Nucleus accumbens (tissue), 56 donors: ENCODE measurements at places on chromosomes 11 and 22.

GRCh38 chr22:41184679-41185078, 20.4 kb upstream of the L3MBTL2 start:
- no peak for DNase-seq

DNA sequence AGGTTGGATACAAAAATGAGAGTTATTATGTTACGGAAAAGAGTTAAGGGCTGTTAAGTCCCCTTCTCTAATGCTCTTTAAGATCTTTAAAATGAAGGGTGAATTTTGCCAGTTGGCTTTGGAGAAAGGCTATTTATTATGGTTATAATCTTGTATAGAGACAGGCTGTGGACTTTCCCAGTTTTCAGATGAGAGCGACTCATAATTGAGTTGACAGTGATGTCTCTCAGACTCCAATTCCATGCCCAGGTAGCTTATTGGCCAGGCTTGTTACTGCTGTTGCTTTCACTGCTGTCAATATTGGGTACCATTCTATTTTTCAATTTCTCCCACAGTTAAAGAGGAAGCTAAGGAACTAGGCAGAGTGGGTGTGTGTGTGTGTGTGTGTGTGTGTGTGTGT, 13.1 kb downstream of the ENDOD1 start:
- DNase-seq: no peak

DNA sequence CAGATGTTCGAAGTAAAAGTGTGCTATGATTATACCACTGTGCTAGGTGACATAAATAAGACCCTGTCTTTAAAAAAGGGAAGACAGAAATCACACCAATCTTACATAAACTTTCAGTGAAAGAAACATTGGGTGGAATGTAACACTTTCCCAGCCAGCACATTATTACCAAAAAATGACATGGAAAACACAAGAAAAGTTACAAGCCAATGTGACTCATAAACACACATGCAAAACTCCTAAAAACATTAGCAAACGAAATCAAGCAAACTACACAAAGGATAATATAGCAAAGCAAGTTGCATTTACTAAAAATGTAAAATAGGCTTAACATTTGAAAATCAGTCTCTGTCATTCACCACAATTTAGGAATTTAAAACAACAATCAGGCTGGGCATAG, 47.0 kb downstream of the SBF2 start:
- DNase-seq: no peak

GRCh38 chr22:16827506-16827905, 2.3 kb upstream of the XKR3 start:
- no peak for DNase-seq

DNA sequence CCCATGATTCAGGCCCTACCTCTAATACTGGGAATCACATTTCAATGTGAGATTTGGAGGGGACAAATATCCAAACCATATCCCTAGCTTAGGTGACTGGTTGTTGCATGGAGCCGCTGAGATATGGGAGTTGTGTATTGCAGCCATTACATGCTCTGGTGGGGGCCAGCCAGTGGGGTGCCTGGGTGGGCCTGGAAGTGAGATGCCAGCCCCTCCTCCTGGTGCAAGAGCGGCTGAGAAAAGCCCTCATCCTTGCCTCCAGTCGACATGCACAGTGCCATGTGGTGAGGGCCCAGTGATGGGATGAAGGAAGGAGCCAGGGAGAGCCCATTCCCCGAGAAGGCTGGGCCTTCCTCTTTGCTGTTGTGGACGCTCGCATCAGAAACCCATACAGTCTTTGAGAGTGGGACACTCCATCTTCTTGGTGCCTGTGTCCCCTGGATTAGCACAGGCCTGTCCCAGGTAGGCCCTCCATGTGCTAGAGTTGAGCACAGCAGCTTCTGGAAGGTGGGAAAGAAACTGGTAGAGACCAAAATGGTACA, 1043.0 kb downstream of the TBC1D22A start:
- no peak for DNase-seq

GRCh38 chr11:34206407-34207300, 101.2 kb downstream of the NAT10 start:
- no peak for DNase-seq

- DNase-seq: no peak
Measured at GRCh38 chr22:31995046-31995445, 48.0 kb upstream of the SLC5A1 start.

- no peak for DNase-seq
Measured at GRCh38 chr11:82046778-82047177, 686.9 kb downstream of the FAM181B start.

DNA sequence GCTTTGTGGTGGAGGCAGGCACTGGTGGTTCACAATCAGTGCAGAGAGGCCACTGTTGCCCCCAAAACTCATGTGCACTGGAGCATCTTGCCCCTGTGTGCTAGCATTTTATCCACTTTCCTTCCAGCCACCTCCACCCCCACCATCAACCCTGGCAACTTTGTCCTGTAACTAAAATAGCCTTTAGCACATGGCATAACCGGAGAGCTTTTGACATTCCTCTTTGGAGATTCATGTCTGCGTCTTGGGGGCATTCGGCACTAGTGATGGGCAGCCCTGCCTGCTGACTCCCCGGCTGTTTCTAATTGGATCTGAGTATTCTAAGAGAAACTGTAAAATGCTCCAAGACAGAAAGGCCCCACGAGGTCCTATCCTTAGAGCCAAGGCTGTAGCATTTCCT, 15.8 kb downstream of the SHISA8 start:
- DNase-seq: no peak

DNA sequence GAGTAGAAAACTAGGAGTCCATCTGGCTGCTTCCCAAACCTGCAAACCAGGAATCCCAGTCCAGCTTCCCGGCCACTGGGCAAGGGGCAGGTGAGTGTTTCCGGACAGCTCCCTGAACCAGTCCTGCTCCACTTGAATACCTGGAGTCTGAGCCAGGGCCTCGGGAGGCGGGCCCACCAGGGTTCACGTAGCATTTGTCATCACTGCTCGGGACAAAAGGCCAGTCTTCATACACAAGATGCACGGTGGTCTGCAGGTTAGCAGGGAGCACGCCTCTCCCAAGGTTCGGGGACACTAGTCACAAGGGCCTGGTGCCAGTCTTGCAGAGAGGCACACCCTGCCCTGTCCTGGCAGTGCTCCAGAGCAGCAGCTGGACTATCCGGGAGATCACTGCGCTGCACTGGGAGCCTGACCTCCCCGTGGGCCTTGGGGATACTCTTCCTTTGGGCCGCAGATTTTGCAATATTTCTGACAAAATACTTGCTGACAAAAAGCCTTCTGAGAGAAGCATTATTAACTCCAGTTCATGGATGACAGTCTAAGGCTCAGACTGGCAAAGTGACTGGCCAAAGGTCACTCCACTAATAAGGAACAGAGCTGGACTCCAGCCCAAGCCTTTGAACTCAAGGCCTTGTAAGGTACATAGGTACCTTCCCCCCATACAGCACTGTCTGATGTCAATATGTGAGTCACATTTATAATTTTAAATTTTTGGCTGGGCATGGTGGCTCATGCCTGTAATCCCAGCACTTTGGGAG, 25.1 kb downstream of the CD6 start:
- DNase-seq: no peak

DNA sequence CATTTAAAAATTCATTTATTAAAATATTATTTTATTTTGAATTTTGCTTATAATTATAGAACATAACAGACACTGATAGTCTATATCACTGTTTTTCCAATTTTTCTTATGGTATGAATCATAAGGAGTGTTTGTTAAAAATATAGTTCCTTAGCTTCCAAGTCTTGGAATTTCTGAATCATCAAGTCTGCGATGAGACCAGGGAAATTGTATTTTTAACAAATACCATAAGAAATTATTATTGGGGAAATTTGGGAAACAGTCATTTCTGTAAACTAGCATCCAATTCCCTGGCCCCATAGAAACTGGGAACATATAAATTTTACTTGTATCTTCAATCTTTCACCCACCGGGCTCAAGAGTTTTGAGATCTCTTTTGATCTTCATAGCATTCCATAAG, 38.0 kb upstream of the PICALM start:
- DNase-seq: no peak

DNA sequence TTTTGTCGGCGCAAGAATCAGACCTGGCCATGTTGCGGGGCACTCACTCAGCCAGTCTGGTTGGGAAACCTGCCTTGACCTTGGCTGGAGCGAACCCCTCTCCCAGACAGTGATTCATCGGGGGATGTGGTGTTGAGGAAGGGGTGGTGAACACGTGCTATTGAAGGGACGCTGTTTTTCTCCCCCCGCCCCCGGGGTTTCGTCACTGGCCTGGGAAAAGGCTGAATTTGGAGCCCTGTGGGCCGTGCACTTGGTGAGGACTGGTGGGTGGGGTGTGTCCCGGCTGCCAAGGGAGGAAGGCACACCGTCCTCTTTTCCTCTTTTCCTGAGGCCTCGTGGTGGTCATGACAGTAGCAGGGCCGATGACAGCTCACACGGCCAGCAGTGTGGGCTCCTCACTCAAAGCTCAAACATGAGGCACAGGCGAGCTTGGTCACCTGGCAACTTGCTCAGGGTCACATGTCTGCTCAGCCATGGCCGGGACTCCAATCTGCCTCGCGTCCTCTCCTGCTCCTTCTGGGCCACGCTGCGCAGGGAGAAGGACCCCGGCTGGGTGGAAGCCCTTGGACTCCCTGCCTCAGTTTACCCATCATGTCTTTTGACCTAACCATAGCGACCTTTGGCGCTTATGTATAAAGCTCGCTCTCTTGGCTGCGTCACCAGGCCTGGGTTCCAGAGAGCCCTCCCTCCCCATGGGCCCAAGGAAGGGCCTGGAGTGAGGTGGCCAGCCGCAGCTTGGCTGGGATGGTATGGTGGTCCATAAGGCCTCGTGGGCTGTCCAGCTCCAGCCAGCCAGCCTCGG, 49.4 kb downstream of the SMIM38 start:
- DNase-seq: no peak

- no peak for DNase-seq
Measured at GRCh38 chr22:50461536-50461935, 13.3 kb downstream of the SBF1 start.

- no peak for DNase-seq
Measured at GRCh38 chr11:66343176-66343575, 1.7 kb downstream of the BRMS1 start.

GRCh38 chr11:124900464-124900863, 2.8 kb upstream of the ROBO4 start:
- DNase-seq: no peak

- DNase-seq: no peak
Measured at GRCh38 chr11:94131047-94131717, 2.5 kb downstream of the PANX1 start.

GRCh38 chr22:32446321-32446720, 17.9 kb downstream of the BPIFC start:
- no peak for DNase-seq

DNA sequence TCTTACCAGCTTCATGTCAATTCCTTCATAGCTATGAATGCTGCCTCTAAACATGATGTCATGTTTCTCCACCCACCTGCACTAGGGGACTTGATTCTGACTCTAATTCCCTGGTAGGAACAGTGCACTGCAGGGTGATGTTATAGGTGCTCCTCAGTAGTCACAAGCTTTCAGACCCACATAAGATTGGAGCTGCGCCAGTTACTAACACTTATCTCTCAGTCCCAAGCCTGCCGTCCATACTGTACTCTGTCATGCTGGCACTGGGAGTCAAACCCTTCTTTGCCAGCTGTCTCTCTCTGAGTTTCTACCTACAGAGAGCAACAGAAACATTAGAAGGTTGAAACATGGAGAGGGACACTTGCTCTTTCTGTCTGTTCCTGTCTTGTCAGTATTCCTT, 5.5 kb downstream of the OR56A1 start:
- DNase-seq: no peak

- DNase-seq: no peak
Measured at GRCh38 chr22:41009222-41009948, 58.2 kb downstream of the RBX1 start.

DNA sequence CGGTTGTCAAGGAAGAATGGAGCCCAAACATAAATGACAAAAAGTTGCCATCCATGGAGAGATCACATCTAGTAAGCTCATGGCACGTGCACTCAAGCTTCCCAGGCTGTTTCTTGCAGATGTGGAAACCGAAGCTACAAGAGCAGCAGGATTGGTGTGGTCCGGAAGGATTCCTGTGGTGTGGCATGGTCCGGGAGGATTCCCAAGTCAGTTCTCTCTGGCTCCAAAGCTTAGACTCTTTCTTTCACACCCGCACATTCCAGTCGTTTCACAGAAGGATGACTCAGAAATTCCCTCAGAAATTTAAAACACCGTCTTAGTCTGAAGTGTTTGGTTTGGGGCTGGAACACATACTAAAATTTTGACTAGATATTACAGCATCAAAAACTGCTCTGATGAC, 78.0 kb upstream of the DRD2 start:
- no peak for DNase-seq

- DNase-seq: no peak
Measured at GRCh38 chr11:8867931-8868631, 42.9 kb upstream of the AKIP1 start.

- no peak for DNase-seq
Measured at GRCh38 chr22:29772170-29772641, 5.0 kb downstream of the UQCR10 start.
